ENCODE measurements at places on chromosomes 1 and 21.

GRCh38 chr1:103492003-103492625, 33.4 kb upstream of the RNPC3 start:
- no peak for DNase-seq

GRCh38 chr1:203216274-203217138, 13.0 kb downstream of the CHIT1 start:
- DNase-seq = no peak

- DNase-seq = no peak
These were observed 10.8 kb upstream of the CHI3L2 start for GRCh38 chr1:111216751-111217150.

GRCh38 chr1:182756423-182756822, 33.1 kb upstream of the NPL start:
- DNase-seq = no peak

DNA sequence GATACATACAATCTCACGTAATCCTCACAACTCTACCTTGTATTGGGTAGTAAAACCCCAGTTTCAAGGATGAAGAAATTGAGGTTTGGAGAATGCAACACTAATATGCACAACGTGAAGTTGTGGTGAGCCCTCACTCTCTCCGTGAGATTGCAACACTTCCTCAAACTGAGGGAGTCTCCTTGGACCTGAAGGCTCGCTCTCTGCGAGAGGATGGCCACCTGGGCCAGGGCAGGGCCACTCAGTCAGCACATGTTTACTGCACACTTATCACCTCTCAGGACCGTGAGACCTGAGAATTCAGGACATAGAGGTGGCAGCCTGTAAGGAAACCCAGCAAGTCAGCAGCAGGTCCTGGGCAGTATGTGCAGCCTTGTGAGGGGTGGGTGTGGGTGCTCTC, 8.7 kb downstream of the SH3BP5L start:
- DNase-seq = no peak

GRCh38 chr1:192256674-192257334, 60.0 kb upstream of the RGS21 start:
- DNase-seq = no peak

DNA sequence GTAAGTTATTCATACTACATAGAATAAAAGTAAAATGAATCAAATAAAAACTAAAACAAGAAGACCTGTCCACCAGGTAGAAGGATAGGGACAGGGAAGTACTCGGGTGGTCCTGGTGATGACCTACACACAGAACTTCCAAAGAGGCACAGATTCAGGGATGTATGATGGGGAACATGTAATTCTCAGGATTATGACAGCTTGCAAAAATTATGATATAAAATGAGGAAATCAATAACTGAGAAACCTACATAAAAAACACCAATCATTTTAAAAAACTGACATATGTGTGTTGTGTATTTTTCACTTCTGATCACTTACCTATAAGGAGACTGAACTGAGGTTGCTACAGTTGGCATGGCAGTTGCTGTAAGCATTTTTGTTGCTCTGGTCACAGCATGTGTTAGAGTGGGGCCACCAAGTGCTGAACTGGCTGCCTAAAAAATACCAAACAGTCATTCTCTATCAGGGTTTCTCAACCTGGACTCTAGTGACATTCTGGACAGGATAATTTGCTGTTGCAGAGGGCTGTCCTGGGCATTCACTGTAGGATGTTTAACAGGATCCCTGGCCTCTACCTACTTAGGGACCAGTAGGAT, 73.8 kb downstream of the USP24 start:
- DNase-seq = no peak

DNA sequence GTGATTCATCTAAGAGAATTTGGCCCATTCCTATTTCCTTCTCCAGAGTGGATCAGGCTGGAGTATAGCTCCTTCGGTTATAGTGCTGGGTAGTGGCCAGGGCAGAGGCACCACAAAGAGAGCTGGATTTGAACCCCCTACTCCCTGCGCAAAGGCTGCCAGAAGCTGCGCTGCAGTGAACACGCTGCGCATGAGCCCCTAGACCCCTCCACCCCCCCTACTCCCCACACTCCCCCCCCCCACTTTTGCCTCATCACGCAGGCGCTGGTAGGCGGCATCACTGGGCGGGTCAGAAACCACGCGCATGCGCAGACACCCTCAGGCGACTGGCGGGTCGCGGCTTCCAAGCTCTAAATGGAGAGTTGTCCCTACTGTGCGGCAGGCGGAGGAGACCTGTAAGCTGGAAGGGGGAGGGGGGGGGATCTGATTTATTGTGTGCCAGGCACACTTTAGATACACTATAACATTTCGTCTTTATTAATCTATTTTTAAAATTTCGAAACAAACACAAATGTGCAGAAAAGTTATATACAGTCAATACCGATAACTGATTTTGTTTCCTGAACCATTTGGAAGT, 38.7 kb upstream of the HMGN1 start:
- DNase-seq = peak; percentile 97

DNA sequence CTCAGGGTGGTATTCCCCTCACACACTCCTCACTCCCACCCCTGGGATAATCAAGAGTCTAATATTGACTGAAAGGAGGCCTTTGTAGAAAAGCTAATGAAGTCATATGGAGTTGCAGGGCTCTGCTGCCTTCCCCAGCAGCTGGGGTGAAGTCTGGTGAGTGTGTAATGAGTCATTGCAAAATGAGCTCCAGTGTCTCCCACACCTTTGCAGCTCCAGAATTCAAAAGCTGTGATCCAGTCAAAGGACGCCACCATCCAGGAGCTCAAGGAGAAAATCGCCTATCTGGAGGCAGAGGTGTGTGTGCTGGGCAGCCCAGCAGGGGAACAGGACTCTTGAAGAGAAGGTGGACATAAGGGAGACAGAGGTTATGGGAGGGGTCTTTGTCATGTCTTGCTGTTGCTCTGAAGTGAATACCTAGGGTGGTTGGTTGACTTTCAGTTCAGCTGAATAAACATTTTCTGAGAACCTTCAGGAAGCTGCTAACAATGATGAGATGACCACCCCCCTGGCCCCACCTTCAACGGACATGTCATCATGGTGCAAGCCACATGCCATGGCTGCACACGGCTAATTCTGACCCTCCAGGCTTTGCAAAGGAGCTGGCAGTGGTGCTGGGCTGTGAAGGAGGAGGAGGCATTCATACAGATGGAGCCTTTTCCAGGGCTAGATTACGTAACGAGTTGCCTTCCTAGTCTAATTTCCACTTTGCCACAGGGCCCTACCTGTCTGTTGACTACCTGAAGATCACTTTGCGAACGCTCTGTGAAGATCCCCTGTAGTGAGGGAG, 32.2 kb upstream of the SNX27 start:
- no peak for DNase-seq

GRCh38 chr1:194734970-194735369, 1548.6 kb upstream of the B3GALT2 start:
- DNase-seq = no peak

GRCh38 chr1:6462412-6463119, 3.4 kb downstream of the TNFRSF25 start:
- DNase-seq = no peak

GRCh38 chr1:107936498-107937481, 28.2 kb downstream of the VAV3 start:
- DNase-seq = no peak

DNA sequence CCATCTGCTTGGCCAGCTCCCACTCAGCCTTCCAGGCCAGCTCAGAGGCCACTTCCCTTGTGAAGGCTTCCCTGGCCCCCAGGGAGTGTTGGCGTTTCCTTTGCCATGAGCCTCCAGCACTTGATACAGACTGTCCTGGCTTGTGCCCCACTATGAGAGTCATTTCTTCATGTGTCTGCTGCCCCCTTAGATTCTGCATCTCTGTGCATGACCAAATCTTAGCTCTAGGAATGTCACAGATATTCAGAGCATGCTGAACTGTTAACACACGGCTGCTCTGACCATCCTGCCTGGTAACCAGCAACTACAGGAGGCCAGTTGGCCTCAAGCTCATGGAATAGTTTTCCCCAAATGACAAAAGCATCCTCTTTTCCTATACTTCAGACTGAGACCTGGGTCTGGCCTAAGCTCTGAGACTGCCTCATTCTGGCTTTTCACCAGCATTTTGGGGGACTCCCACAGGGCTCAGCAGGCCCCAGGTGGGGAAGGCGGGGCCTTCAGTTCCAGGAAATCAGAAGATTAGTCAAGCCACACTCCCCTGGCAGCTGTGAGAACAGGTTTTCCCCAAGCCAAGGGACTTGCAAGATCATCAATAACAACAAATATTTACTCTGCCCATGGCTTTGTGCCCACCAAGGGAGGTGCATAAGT, 182.6 kb upstream of the EDN2 start:
- no peak for DNase-seq

- DNase-seq = no peak
These were observed 12.2 kb downstream of the DSTYK start for GRCh38 chr1:205199090-205199930.

GRCh38 chr1:1779691-1780597, 1.7 kb upstream of the NADK start:
- DNase-seq = no peak

- no peak for DNase-seq
These were observed 176.3 kb upstream of the SGIP1 start for GRCh38 chr1:66357478-66358197.

DNA sequence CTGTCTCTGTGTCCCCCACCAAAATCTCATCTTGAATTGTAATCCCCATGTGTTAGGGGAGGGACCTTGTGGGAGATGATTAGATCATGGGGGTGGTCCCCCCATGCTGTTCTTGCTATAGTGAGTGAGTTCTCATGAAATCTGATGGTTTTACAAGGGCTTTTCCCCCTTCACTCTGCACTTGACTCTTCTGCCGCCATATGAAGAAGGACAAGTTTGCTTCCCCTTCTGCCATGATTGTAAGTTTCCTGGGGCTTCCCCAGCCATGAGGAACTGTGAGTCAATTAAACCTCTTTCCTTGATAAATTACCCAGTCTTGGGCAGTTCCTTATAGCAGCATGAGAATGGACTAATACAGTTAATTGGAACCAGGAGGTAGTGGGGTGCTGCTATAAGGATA, 137.1 kb upstream of the RAB4A start:
- DNase-seq = no peak

DNA sequence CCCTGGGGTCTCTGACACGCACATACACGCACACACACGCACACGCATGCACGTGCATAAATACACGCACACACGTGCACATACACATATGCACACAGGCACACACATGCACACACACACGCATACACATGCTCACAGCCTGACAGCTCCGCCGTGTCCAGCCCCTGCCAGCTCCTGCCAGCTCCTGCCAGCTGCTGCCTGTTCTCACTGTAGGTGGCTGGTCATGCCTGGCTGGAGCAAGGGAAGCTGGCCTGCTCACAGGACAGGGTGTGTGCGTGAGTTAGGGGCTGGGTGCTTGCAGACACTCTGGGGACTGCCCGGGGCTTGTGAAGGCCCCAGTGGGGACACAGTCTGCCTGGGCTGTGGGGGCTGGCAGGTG, 4.9 kb downstream of the PLCH2 start:
- no peak for DNase-seq

- no peak for DNase-seq
These were observed 3.6 kb downstream of the CR1L start for GRCh38 chr1:207648334-207649209.

DNA sequence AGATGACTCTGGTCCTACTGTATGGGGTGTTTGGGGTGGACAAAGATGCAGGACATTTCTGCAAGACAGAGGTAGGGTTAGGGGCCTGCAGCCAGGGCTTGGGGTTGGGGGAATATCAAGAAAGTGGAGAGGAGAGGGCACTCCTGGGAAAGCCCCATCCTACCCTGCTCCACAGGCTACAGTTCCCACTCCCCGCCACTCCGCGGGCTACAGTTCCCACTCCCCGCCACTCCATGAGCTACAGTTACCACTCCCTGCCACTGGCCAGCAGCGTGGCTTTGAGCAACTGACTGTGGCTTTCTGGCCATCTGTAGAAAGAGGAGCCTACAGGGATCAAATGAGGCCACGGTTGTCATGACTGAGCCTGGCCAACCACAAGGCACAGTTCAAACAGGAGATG, 93.8 kb upstream of the GRIK3 start:
- DNase-seq = no peak

GRCh38 chr1:205255941-205256780, 28.4 kb downstream of the TMCC2 start:
- peak; percentile 74 for DNase-seq

DNA sequence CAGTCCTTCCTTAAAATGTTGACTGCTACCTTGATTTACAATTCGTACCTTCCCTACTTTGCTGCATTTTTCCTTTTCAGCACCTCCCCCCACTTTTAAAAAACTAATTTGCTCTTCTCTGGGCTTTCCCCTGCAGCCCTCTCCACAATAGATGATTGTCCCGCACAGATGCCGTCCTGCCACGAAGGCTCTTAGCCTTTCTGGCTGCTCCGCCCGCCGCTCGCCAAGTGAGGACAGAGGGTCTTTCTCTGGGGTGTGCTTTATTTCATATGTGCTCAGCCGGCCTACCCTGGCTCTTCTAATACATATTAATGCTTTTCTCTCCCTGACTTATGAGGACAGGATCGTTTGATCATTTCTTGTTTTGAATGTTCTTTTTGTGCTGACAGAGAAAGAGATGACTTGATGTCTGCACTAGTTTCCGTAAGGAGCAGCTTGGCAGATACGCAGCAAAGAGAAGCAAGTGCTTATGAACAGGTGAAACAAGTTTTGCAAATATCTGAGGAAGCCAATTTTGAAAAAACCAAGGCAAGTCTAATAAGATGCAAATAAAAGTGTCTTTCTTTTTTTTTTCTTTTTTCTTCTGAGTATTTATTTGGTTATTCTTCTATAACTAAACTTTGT, 60.6 kb downstream of the SDCCAG8 start:
- DNase-seq = no peak

- DNase-seq = no peak
These were observed 343.9 kb upstream of the AJAP1 start for GRCh38 chr1:4310396-4310923.

GRCh38 chr1:31382379-31382989, 9.6 kb upstream of the FABP3 start:
- DNase-seq = no peak

GRCh38 chr1:56676571-56677035, 31.5 kb downstream of the PRKAA2 start:
- no peak for DNase-seq

- DNase-seq = no peak
These were observed 14.4 kb upstream of the FNBP1L start for GRCh38 chr1:93433407-93433961.

- DNase-seq = no peak
These were observed 67.1 kb downstream of the KCNH1 start for GRCh38 chr1:211066781-211067384.

- DNase-seq = no peak
These were observed 60.3 kb upstream of the FMN2 start for GRCh38 chr1:240031414-240031813.

DNA sequence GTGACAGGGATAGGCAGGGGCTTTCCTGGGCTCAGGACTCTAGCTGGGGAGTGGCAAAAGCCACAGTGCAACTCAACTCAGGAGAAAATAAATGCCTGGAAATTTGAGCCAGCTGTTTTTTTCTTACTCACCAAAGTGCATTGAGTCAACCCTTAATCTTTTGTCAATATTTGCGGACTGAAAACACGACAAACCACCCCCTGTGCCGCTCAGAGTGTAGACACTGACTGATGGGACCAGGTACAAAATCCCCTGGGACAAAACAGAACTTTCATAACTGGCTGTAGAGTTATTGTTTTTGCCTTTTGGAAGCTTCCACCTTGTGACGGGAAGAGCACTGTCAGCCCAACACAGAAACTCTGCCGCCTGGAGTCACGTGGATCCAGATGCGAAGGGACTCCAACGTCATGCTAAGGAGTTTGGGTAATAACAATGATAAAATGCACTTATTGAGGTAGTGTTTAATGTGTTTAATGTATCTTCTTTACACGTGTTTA, 164.6 kb downstream of the PLPP3 start:
- no peak for DNase-seq
